ENCODE measurements at places on chromosomes 5 and 9. TPM values are rescaled to one million over a fixed set of nuclear protein-coding genes. Genes with fewer than 3 reads are reported as not detected.

LYRM7 gene
- total RNA-seq = 13.6 TPM

TLX3 gene
- total RNA-seq = 0.52 TPM

HACD4 gene
- 0.75 TPM for total RNA-seq

GLRA1 gene
- 0.21 TPM for total RNA-seq

OTP gene
- 3.1 TPM for total RNA-seq

DBH gene
- total RNA-seq = 0.59 TPM

RASA1 gene
- total RNA-seq = 36.1 TPM

TNC gene
- total RNA-seq = 0.30 TPM

RNF183 gene
- not detected for total RNA-seq

ADRB2 gene
- total RNA-seq = 0.11 TPM

NEUROG1 gene
- 7.3 TPM for total RNA-seq

TAL2 gene
- 7.4 TPM for total RNA-seq

MSANTD3 gene
- 50.1 TPM for total RNA-seq

CDH18 gene
- 2.2 TPM for total RNA-seq
